ENCODE measurements at places on chromosomes 5 and 9. TPM values are rescaled to one million over a fixed set of nuclear protein-coding genes. Genes with fewer than 3 reads are reported as not detected.
A peak's percentile ranks its signal among the peaks of the same experiment; 100 is the strongest.

GRCh38 chr5:166127766-166128570 lies 2163.5 kb upstream of the WWC1 start:
- H3K36me3 ChIP-seq: no peaks in the 10 kb centered on the region
- H3K27me3 ChIP-seq: no peaks in the 10 kb centered on the region
- H3K4me1 ChIP-seq: peaks cover 8% of the 10 kb centered on the region
- H3K4me3 ChIP-seq: no peak overlapping the region
- H3K27ac ChIP-seq: no peak overlapping the region

- H3K36me3 ChIP-seq: no peaks in the 10 kb centered on the region
- peaks cover 84% of the 10 kb centered on the region for H3K27me3 ChIP-seq
Measured at GRCh38 chr9:109499631-109500410, 1.7 kb upstream of the PTPN3 start.

DNA sequence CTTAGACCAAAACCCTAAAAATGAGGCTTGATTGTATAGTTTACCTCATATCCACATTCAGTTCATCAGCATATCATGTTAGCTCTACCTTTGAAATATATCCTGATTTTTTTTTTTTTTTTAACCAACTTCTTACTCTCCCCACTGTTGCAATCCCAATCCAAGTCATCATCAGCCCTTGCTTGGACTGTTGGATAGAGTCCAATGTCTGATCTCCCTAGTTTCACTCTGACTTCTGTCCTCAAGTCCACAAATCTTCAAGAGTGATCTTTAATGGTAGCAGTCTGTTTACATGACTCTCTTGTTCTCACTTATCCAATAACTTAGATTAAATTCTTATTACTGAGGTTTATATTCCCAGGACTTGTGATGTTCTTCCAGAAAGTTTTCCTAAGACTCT lies 30.8 kb downstream of the NAA35 start:
- peaks cover 38% of the 10 kb centered on the region for H3K36me3 ChIP-seq
- no peaks in the 10 kb centered on the region for H3K27me3 ChIP-seq
- no peak for DNase-seq

DNA sequence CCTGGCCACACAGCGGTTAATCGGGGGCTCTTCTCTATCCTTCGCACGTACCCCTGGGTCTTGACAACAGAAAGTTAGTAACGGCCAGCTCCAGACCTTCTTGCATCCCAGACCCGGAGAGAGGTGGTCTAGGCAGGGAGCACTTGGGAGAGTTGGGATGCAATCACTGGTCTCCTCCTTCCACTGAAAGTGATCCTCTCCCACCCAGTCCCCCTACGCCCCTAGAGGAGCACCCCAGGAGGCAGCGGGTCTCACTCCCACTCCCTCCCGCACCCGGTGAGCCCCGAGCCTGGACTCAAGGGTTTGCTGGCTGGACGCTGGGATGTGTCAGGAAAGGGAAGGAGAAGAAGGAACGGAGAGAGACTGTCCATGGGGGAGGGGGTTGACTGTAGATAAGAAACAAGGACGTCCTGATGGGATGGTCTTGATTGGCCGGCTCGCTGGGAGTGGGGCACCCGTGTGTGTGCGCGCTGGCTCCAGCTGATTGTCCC lies 2.0 kb downstream of the RORB start:
- H3K4me3 ChIP-seq: peak overlapping the region; percentile 88
- peaks cover 25% of the 10 kb centered on the region for H3K4me1 ChIP-seq
- no peak for DNase-seq
- H3K36me3 ChIP-seq: no peaks in the 10 kb centered on the region

DNA sequence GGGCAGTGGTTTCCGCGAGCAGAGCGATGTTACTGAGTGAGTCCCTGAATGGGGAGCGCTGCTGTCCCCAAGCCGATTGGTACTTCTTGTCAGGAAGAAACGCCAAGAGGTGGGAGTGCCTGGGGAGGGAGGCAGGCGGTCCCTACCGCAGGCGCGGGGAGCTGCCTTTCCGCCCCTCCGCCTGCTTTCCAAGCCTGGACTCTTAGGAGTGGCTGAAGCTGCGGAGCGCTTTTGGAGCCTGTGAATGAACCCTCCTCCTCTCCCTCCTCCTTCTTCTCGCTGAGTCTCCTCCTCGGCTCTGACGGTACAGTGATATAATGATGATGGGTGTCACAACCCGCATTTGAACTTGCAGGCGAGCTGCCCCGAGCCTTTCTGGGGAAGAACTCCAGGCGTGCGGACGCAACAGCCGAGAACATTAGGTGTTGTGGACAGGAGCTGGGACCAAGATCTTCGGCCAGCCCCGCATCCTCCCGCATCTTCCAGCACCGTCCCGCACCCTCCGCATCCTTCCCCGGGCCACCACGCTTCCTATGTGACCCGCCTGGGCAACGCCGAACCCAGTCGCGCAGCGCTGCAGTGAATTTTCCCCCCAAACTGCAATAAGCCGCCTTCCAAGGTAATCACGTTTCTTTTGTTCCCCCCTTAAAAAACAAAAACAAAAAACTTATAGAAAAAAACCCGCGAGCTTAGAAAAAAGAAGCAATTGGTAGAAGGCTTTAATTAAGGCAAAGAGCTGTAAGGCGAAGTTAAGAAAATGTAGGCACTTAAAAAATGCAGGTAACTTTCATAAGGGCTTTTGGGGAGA lies at the start of gene VCAN:
Gene VCAN, plus strand, starts transcription at position 340 of the 808 bp plus-strand sequence. CDS start 11,775 bp downstream, outside the sequence.
- H3K4me1 ChIP-seq: peaks cover 31% of the 10 kb centered on the region
- peaks cover 42% of the 10 kb centered on the region for H3K27me3 ChIP-seq
- DNase-seq: peak; percentile 80
- H3K4me3 ChIP-seq: peak within 1 kb of the TSS; percentile 99

DNA sequence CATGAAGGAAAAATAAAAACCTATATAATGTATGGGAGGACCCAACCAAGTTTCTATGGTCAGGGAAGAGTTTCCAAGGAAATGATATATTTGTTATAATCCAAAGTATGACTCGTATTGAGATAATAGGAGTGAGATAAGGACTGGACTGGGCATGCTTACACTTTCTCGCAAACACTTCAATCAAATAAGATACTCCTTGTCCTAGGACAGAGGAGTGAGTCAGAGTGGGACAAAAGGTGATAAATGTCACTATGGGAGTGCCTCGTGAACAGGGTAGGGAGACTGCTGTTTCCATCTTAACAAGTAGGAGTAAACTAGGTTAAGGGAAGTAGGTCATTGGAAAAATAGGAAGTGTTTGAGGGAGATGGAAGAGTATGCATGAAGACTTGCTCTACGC lies 47.2 kb downstream of the MACIR start:
- H3K27me3 ChIP-seq: no peaks in the 10 kb centered on the region
- no peak overlapping the region for H3K27ac ChIP-seq
- no peak for DNase-seq
- H3K4me1 ChIP-seq: no peaks in the 10 kb centered on the region
- H3K36me3 ChIP-seq: peaks cover 4% of the 10 kb centered on the region

- no peak for DNase-seq
- no peak overlapping the region for H3K4me3 ChIP-seq
- H3K27me3 ChIP-seq: no peaks in the 10 kb centered on the region
- peaks cover 4% of the 10 kb centered on the region for H3K36me3 ChIP-seq
Measured at GRCh38 chr5:14156650-14157492, 13.7 kb downstream of the TRIO start.

DNA sequence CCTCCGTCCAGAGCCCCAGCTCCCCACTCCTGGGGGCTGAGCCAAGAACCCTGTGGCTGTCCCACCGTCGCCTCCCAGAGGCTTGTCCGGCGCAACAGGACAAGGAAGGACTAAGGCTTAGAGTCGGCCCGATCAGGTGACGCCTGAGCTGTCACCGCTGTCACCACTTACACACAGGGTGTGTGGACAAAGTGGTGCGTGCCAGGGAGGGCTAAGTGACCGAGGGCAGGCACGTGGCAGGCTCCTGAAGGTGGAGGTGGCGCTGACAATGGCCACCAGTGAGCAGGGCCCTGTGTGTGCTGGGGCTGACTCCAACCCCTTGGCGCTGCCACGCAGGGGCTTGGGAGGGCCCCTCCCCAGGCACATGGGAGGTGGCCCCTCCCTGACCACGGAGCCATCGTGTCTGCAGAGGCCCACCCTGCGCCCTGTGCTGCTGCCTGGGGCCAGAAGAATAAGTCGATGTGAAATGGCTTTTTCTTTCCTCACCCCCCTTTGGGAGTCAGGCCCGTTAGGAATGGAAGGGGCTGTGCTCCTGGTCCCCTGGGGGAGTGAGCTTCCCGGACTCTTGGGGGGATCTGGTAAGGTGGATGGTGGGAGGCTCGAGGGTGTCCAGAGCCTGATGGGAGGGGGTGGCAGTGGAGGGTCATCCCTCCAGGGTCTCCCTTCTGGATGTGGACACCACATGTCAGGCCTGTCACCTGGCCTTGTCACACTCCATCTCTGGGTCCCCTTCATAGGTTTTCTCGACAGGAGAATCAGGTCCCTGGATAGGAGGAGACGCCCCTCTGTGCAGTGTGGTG lies 2.6 kb upstream of the GPSM1 start:
- H3K27ac ChIP-seq: peak overlapping the region; percentile 71
- H3K36me3 ChIP-seq: no peaks in the 10 kb centered on the region
- no peak for DNase-seq
- peaks cover 26% of the 10 kb centered on the region for H3K4me1 ChIP-seq
- H3K27me3 ChIP-seq: no peaks in the 10 kb centered on the region

DNA sequence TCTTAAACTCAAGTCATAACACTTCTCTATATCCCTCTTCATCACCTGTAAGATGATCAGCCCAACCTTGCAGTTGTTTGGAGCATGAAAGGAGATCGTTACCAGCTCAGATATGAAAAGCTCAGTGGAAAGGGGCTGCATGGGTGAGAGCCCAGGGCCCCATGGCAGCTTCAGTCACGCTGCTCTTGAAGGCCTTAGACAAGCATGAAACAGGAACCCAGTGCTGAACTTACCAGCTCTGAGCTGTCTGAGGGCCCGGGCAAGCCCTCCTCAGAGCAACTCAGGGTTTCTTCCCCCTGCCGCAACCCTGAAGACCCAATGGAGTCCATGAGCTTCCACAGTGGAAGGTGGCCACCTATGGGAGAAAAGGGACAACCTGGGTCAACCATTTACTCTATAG lies 3.3 kb downstream of the HK3 start:
- H3K4me1 ChIP-seq: no peaks in the 10 kb centered on the region
- no peaks in the 10 kb centered on the region for H3K36me3 ChIP-seq
- H3K4me3 ChIP-seq: no peak overlapping the region
- no peak for DNase-seq

DNA sequence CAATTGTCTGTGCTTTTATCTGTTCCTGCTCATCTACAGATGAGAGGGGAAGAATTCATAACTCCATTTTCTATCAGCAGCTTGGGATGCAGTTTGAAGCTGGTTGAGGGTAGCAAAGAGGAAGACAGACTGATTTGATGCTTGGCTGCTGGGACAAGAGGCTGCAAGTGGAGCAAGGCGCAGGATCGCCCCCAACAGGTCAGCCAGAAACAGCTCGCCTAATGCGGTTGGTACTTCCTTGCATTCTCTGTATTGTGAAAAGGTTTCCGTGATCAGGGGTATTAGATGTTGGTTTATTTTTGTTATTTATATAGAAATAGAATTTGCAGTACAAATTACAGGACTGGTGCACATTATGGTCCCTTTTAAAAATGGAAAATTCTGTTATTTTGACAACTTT lies 40.6 kb downstream of the ZNF883 start:
- H3K36me3 ChIP-seq: no peaks in the 10 kb centered on the region
- no peak overlapping the region for H3K4me3 ChIP-seq

DNA sequence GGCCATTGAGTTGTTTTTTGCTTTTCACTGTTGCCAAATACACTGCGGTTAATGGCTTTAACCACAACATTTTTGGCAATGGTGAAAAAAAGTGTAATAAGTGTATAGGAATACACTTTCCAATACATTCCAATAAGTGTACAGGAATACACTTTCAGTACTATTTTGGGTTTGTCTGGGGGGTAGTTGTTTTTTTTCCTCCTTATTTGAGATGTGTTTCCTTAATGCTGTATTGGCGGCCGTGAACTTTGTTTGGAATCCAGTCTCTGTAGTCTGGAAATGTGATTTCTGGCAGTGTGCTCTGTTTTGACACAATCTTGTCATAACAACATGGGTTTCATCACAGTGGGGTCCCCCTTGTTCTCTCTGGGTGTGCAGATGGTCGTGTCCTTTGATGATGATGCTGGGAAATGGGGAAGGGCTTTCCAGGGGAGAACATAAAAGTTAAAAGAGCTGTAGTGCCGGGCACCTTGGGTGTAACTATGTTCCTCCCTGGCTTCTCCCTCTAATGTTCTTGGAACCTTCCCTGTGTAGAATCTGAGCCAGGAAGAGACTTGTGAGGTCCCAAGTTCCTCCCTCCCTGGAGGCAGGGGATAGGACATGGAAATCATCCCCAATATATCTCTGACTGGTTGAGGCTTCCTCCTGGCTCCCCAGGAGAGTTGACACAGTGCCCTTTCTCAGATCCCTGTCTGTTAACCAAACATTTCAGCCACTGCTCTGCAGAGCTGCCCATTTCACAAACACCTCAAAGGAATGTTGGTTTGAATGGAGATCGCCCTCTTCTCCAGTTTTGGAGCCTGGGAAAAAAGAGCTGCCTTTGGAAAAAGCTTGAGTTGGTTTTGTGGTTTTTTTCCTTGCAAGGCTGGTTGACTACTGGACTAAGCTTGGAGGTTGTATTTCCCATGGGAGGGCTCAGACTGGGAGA lies 44.8 kb downstream of the RCL1 start:
- H3K4me3 ChIP-seq: no peak overlapping the region
- no peaks in the 10 kb centered on the region for H3K27me3 ChIP-seq
- H3K4me1 ChIP-seq: peaks cover 7% of the 10 kb centered on the region

DNA sequence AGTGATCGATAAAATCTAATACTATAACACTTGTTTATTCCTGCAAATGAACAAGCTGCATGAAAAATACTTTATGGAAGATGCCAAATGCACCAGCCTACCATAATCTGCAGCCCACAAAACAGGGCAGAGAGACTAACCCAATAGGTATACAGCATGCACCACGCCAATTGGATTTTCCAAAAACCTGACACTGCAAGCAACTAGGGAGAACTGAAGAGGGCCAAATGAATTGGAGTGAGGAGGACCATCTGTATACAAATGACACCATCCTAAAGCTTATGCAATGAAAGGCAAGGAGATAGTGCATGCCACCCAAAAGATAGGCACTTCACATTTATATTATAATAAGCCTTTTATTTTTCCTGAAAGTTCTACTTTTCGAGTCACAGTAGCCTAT lies 100.4 kb downstream of the SPOCK1 start:
- no peak overlapping the region for H3K4me3 ChIP-seq
- no peak for DNase-seq
- H3K27ac ChIP-seq: no peak overlapping the region
- H3K27me3 ChIP-seq: peaks cover 23% of the 10 kb centered on the region
- no peaks in the 10 kb centered on the region for H3K36me3 ChIP-seq

TRIM41 gene
- total RNA-seq: 31.2 TPM

SH2D3C gene
- total RNA-seq: 1.6 TPM

TUSC1 gene
- 3.4 TPM for total RNA-seq

PLPPR1 gene
- total RNA-seq: 3.2 TPM

SLC45A2 gene
- 2.1 TPM for total RNA-seq

All from type B pancreatic cell (in vitro differentiated cells).